NCI-H1694 treated with DMSO at 0.1 percent for 48 hours (cell line): ENCODE measurements at places on chromosomes 2 and 18.

DNA sequence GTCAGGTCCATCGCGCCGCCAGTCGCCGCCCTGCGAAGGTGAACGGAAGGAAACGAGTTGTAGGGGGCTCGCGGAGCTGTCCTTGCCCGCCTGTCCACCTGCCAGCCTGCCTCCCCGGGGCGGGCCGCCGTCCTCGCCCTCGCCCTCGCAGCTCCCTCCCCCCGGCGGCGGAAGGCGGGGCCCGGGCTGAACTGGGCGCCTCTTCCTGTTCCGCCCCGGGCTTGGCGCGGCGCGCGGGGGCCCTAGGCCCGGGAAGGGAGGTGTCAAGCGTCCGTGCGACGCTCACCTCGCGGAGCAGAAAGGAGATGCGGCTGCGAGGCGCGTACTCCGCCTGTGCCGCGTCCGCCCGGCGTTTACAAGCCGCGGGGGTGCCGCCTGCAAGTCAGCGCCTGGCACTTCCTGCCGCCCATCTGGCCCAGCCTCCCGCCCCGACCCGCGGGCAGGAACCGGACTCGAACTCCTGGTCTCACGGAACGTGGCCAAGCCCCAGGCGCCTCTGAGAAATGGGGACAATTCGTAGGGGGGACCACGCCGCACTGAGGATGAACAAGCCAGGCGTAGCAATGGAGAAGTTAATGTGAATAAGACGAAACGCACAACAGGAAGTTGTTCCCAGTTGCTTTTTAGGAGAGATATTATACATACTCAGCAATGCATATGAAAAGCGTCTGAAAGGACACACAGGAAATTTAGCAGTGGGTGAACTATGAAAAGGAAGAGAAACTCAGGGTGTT is at the start of gene CNPPD1:
Gene CNPPD1 (minus strand): TSS at position 108 of the 734 bp plus-strand sequence. CDS start 97 bp downstream, at position 11.
- DNase-seq = peak; percentile 64

DNA sequence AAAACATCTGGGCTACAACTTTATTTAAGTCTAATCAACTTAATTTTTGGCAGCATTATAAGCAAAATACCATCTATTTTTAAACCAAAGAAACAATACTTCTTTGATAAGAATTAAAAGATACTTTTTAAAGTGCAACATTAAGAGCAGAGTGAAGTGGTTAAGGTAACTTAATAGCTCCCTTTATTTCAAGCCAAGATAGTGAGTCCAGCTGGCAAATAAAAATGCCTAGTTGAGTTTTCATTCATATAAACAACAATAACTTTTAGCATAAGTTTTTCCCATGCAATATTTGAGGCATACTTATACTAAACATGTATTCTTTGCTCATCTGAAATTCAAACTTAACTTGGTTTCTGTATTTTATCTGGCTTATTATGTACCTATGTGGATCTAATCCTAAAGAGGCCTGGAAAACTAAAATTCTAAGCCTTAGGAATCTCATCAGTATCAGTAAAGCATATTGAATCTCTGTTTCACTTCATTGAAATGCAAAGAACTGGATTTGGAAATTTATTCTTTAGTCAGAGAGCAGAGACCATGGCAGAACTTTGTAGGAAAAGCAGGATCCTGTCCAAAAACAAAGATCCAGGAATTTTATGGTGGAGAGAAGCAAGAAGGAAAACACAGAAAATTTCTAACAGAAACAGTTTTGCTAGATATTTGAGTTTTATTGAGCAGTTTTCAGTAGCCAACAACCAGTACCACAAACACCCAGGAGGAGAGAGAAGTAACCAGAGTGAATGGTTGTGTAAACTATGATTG is 95.9 kb downstream of the COL3A1 start:
- no peak for DNase-seq

- no peak for DNase-seq
Measured at GRCh38 chr18:46449033-46449432, 208.0 kb downstream of the LOXHD1 start.

DNA sequence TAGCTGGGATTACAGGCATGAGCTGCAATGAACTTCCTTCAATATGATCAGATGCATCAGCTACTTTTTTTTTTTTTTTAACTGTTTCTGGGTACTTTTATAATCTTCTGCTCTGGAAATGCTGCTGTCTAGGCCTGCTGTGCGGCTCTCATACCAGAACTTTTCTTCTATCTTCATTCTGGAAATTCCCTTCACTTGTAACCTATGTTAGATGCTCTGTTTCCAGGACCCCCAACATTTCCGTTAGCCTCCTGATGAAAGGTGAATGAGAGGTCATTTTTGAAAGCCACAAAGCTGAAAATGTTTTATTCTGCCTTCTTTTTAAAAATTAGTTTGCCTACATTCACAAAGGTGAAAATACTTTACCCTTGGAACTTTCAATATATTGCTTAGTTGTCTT is 8.6 kb downstream of the AGFG1 start:
- DNase-seq = no peak

GRCh38 chr2:132009874-132010521 is 151.8 kb downstream of the ANKRD30BL start:
- no peak for DNase-seq

DNA sequence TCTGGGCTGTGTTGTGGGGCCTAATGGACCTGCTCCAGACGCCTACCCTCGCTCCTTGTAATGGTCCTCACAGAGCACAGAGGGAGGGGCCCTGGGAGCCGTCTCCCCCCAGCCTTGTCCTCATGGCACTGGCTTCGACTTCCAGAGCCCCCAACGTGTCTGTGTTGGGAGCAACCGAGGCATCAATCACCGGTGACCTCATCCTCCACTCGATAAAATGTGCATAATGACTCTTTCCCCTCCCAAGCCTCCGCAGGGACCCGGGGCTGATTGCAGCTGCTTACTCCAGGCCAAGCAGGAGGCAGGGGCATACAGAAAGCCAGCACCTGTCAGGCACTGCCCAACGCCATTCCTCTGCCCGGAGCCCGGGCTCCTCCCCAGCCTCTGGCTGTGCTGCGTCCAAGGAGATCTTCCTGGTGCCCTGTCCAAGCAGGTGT is 271.7 kb downstream of the NDUFA10 start:
- no peak for DNase-seq

GRCh38 chr18:59208602-59209125 is 11.3 kb upstream of the GRP start:
- no peak for DNase-seq

DNA sequence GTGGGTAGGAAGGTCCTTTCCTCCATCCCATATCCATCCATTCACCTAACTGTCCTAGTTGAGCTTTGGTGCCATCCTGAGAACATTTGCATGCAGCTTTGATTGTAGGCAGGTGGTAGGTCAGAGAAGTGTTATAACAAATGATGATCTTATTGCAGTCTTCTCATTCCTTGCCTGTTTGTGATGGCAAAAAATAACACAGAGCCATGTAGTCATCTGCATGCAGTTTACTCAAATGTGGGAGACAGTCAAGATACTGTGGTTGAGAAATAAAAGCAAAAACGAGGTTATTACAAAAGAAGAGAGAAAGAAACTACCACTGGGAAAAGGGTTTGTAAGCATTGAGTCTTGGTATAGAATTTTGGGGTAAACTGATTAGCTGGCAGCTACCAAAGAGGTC is 66.3 kb downstream of the AOX1 start:
- DNase-seq = no peak

DNA sequence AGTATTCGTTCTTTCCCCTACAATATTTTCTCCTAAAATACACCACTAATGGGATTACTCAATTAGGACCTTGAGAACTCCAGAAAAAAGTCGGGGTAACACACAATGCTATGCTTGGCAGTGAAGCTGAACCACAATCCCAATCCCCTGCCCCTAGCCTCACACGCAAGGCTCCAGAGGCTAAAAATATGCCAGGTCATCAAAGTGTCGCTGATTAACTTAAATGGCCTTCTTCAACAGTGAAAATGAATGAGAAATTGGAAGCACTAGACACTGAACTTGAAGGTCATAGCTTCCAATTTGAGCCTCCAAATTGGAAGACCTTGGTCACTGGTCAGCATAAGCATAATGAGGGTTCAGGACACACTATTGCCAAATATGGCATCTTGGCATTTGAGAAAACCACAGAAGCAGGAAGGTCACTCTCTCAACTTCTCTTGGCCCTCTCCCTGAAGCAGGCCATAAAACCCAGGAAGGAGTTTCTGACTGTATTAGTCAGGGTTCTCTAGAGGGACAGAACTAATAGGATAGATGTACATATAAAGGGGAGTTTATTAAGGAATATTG is 86.0 kb upstream of the SATB2 start:
- DNase-seq = no peak

GRCh38 chr2:215436705-215437565 is 1.1 kb upstream of the FN1 start:
- DNase-seq = no peak

DNA sequence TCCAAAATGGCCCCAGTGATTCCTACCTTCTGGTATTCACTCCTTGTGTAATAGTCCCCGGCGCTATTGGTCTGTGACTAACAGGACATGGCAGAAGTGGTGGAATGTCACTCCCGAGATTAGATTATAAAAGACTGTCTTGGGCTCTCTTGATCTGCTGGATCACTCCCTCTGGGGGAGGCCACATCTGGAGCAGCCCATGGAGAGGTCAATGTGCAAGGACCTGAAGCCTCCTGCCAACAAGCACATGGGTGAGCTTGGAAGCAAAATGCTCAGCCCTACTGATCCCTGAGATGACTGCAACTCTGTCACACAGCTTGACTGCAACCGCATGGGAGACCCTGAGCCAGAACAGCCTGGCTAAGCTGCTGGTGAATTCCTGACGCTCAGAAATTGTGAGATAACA is 94.3 kb upstream of the GLI2 start:
- no peak for DNase-seq

GRCh38 chr2:201327678-201328077 is 29.5 kb downstream of the FLACC1 start:
- no peak for DNase-seq

DNA sequence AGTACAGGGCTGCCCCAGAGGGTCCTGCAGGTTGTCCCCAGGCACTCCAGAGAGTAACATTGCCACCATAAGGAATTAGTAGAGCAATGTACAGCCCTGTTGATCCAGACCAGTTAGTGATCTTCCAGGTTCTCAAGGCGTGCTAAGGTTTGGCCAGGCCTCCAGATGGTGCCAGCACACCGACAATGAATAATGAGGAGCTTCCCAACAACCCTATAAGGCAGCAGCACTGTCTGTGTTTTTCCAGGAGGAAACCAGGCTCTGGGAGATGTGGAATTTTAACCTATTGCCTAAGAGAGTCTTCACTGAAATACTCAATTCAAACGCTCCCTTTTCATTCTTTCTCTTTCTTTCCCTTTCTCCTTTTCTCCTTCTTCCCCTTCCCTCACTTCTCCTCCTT is 122.1 kb downstream of the MGAT5 start:
- peak; percentile 92 for DNase-seq

- no peak for DNase-seq
Measured at GRCh38 chr2:197460649-197461048, 7.3 kb downstream of the COQ10B start.

DNA sequence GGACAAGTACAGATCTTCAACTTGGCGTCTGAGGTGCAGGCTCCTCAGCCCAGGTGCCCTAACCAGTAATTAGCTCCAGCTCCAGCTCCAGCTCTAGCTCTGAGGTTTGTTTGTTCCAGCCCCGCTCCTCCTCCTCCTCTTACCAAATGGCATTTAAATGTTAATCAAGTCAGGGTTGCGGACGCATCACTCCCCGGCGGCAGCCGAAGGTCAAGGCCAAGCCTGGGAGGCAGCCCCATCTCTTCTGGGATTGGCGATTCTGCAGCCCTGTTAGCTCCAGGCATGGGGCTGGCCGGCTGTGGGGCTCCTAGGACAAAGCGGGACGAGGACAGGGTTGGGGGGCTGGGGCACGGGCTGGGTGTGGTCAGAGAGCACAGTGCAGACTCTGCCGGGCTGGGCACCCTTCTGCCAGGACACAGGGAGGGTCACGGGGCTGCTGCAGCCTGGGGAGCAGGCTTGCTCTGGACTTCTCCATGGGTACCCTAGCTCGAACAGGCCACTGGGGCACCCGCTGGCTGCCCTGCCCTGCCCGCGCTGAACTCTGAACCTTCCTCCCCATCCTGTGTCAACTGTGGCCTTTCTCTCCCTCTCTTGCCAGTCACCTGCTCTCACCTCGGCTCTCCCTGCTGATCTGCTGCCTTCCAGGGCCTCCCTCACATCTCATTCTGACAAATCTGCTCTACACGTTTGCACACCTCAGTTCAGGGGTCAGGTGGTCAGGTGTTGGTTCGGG is 203.3 kb downstream of the CELF4 start:
- DNase-seq = no peak

GRCh38 chr18:13443552-13443951 is 225.0 kb downstream of the LDLRAD4 start:
- no peak for DNase-seq

- no peak for DNase-seq
Measured at GRCh38 chr2:65991381-65992197, 443.3 kb upstream of the MEIS1 start.

GRCh38 chr2:237581751-237582746 is 8.5 kb downstream of the RAB17 start:
- DNase-seq = peak; percentile 52

- no peak for DNase-seq
Measured at GRCh38 chr2:223081789-223082188, 29.8 kb downstream of the KCNE4 start.
